Umbilical cord (tissue), 2 donors: ENCODE measurements at places on chromosomes 7 and 10. TPM values are rescaled to one million over a fixed set of nuclear protein-coding genes. Genes with fewer than 3 reads are reported as not detected.

Gene EXOSC1
- total RNA-seq = 16.1 TPM

Gene PRSS37
- 0.72 TPM for total RNA-seq

Gene INA
- total RNA-seq = 1.4 TPM

Gene NME8
- total RNA-seq = not detected

Gene CRPPA
- 12.3 TPM for total RNA-seq

Gene OGDH
- total RNA-seq = 33.9 TPM

Gene TMEM236
- total RNA-seq = 1.2 TPM

Gene CRTAC1
- total RNA-seq = 2.2 TPM

Gene CFAP43
- total RNA-seq = 1.7 TPM

Gene AKR1E2
- 59.0 TPM for total RNA-seq

Gene CTNNA3
- total RNA-seq = 32.7 TPM

Gene CFAP69
- 5.5 TPM for total RNA-seq

Gene HMX2
- not detected for total RNA-seq

Gene VWA2
- total RNA-seq = 2.2 TPM

Gene SH3PXD2A
- 38.3 TPM for total RNA-seq

Gene DNAJC30
- 0.96 TPM for total RNA-seq

Gene PLAU
- total RNA-seq = 20.5 TPM

Gene TLX1
- 3.4 TPM for total RNA-seq

Gene MMD2
- 0.24 TPM for total RNA-seq

Gene SFXN2
- 9.4 TPM for total RNA-seq

Gene GPR15LG
- total RNA-seq = 5.1 TPM

Gene NEUROD6
- 0.96 TPM for total RNA-seq

Gene MYOF
- 109 TPM for total RNA-seq

Gene GSDME
- total RNA-seq = 31.8 TPM

Gene HYCC1
- total RNA-seq = 46.0 TPM

Gene NUTM2A
- total RNA-seq = not detected

Gene WIPF3
- 7.5 TPM for total RNA-seq

Gene TMEM254
- 7.2 TPM for total RNA-seq

Gene SUN3
- total RNA-seq = not detected

Gene AKR1C3
- total RNA-seq = 4.6 TPM

Gene NYAP1
- 3.6 TPM for total RNA-seq

Gene PSD
- total RNA-seq = 11.6 TPM

Gene WAPL
- 36.4 TPM for total RNA-seq

Gene TRIM50
- 0.48 TPM for total RNA-seq

Gene APBB1IP
- total RNA-seq = 1.4 TPM

Gene BTBD16
- not detected for total RNA-seq

Gene WDFY4
- 4.6 TPM for total RNA-seq

Gene RSPH10B
- 1.2 TPM for total RNA-seq

Gene H2BK1
- not detected for total RNA-seq

Gene AKR1C1
- total RNA-seq = 11.8 TPM

Gene NFKB2
- total RNA-seq = 13.5 TPM

Gene ADGRA1
- total RNA-seq = not detected
